CD4-positive, alpha-beta memory T cell (primary cell): ENCODE measurements at places on chromosomes 5 and 9. TPM values are rescaled to one million over a fixed set of nuclear protein-coding genes. Genes with fewer than 3 reads are reported as not detected.

The ADGRD2 gene
- not detected for total RNA-seq

GRCh38 chr5:139133282-139133681 is 64.9 kb downstream of the SIL1 start:
- no peak for DNase-seq

- no peak for DNase-seq
Observed at GRCh38 chr9:131167146-131167692, 41.8 kb downstream of the NUP214 start.

DNA sequence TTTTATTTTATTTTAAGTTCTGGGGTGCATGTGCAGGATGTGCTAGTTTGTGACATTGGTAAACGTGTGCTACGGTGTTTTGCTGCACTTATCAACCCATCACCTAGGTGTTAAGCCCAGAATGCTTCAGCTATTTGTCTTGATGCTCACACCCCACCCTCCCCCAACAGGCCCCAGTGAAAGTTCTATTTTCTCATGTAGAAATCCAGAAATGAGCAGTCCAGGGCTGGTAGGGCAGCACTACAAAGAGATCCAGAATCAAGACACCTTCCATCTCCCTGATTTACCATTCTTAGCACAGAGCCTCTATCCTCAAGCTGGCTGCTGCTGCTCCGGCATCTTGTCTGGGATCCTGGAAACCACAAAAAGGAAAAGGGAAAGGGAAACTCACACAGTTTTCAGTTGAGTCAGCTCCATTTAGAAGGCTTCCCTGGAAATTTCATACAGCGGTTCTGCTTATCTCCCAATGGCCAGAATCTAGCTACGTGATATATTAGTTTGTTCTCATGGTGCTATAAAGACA is 85.4 kb upstream of the SMARCA2 start:
- no peak for DNase-seq

The NUTM2G gene
- not detected for total RNA-seq

- DNase-seq: no peak
Observed at GRCh38 chr5:25488119-25488518, 843.3 kb upstream of the CDH10 start.

The LCN1 gene
- total RNA-seq: not detected

GRCh38 chr5:98076501-98076900 is 697.0 kb upstream of the RGMB start:
- DNase-seq: no peak

- no peak for DNase-seq
Observed at GRCh38 chr5:54832045-54832444, 153.3 kb downstream of the ESM1 start.

GRCh38 chr5:136992796-136993489 is 506.2 kb downstream of the SPOCK1 start:
- DNase-seq: no peak

DNA sequence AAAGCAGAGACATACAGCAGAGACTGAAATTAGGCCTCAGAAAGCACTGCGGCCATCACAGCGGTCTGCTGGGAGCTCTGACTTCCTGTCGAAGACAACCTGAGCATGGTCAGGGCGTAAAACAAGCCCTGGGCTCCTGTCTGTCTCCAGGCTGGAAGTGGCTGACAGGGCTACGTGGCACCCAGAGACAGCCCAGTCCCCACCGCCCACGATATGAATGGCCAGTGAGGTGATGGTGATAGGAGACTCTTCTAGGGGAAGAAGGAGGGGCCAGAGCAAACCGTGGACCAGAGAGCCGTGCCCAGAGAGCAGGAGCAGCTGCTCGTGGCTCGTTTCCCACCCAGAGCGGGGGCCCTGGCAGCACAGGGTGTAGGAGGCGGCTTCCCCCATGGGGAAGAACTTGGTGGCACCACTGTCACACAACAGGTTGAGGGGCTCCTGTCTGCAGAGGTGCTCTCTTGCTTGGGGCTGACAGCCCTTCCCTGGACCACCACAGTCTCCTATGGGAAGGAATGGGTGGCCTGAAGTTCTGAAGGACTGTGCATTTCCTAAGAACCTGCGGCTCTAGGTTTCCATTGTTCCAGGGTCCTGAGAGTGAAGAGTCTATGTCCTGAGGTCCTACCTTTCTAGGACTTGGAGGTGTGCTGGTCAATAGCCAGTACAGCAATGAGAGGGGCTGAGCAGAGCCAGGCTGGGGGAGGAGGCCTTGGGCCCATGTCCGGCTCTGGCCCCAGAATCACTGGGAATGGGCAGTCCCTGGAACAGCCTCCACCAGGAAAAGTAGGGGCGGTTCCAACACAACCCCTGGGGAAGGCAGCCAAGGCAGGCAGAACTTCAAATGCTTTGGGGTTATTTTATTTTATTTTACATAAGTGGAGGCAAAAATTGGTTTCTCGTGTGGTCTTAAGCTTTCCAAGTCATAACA is 56.4 kb downstream of the BARX1 start:
- DNase-seq: no peak

The NR6A1 gene
- total RNA-seq: not detected

The ENTPD2 gene
- total RNA-seq: not detected

DNA sequence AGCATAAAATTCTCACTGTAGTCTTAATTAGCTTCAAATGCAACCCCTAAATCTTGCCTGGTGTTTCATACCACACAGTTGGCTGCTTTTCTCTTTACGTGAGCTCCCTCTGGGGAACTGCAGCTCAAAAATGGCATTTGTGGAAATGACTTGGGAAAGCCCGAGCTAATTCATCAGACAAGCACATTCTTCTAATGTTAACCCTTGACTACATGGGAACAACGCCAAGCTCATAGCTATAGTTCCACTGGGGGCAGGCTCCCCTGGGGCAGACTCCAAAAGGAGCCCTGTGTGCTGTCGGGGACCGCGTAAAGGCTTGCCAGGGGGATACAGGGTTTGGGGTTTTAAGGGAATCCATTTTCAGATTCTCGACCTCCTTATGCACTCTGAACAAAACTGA is 301.4 kb upstream of the DAP start:
- no peak for DNase-seq

DNA sequence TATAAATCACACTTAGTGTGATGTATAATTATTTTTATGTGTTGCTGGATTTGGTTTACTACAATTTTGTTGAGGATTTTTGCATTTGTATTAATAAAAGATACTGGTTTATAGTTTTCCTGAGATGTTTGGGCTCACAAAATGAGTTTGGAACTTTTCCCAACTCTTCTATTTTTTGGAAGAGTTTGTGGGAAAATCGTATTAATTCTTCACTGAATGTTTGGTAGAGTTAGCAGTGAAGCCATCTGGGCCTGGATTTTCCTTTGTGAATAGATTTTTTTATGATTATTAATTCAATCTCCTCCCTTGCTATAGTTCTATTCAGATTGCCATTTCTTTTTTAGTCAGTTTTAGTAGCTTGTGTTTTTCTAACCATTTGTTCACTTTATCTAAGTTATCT is 201.7 kb upstream of the NFIL3 start:
- no peak for DNase-seq

- DNase-seq: no peak
Observed at GRCh38 chr5:171318026-171318425, 9.0 kb downstream of the TLX3 start.

- DNase-seq: no peak
Observed at GRCh38 chr5:83633285-83633684, 87.4 kb downstream of the HAPLN1 start.

- DNase-seq: peak; percentile 34
Observed at GRCh38 chr5:143182901-143183820, 220.3 kb downstream of the NR3C1 start.

- DNase-seq: no peak
Observed at GRCh38 chr9:13378154-13378553, 98.7 kb upstream of the MPDZ start.

The NME5 gene
- not detected for total RNA-seq

- DNase-seq: peak; percentile 85
Observed at GRCh38 chr9:503881-504852, 289.5 kb downstream of the DOCK8 start.

The KIAA0825 gene
- total RNA-seq: 2.2 TPM

DNA sequence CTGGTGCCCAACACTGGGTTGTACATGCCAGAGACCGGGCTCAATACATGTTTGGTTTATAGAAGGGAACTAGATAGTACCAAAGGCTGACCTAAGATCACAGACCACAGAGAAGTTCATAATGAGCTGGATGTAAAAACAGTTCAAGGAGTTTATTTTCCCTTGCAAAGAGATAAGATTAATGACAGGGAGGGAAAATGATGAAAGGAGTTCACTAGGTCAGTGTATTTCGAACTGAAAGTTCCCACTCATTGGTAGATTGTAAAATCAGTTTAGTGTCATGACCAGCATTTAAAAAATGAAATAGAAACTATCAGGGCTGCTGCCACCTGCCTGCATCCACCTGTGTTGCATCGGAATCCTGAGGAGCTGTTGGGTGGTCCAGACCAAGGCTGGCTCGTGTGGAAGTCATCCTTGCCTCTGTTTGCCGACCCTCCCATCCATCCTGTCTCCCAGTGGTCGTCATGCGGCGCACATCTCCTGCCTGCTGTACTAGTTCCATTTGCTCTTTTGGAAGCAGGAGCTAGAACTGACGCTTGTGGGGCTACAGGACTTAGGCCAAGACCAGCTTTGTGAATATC is 21.1 kb downstream of the TBC1D2 start:
- no peak for DNase-seq

The CDC25C gene
- not detected for total RNA-seq

- no peak for DNase-seq
Observed at GRCh38 chr5:116766470-116766947, 191.9 kb upstream of the SEMA6A start.

DNA sequence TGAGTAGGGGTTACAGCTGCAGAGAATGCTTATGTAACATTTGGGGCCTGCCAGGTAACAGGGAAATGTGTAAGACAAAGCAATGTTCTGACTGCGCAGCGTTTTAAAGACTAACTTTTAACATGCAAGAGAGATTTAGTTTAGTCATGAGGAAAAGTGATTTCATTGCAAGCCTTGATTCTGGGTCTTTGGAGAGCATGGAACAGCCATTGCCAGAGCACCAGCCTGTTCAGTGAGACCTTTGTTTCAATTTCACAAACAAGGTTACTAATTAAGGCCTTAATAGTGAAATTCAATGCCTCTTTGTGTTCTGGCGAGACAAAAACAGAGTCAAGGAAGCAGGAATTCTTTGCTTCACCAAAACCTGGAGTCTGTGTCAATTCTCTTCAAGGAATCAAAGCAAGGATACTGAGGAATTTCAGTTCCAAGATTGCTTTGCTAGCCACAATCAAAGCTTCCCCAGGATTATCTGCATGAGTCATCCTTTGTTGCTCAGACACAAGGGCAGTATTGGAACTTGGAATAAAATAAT is 14.4 kb downstream of the CKMT2 start:
- DNase-seq: no peak

GRCh38 chr5:175813943-175814630 is 57.3 kb upstream of the CPLX2 start:
- DNase-seq: no peak

GRCh38 chr9:80020056-80020455 is 448.3 kb downstream of the TLE4 start:
- DNase-seq: no peak

- DNase-seq: no peak
Observed at GRCh38 chr9:128193469-128194096, 2.2 kb upstream of the CIZ1 start.

The EIF4EBP3 gene
- total RNA-seq: 18.8 TPM

The TAF1L gene
- 0.12 TPM for total RNA-seq

The TMOD1 gene
- total RNA-seq: 2.6 TPM

GRCh38 chr9:107260437-107261081 is 22.5 kb upstream of the RAD23B start:
- DNase-seq: no peak

The GPR151 gene
- total RNA-seq: not detected
